Caki2 (cell line): ENCODE measurements at places on chromosomes 3 and 15. TPM values are rescaled to one million over a fixed set of nuclear protein-coding genes. Genes with fewer than 3 reads are reported as not detected.

C2CD4A gene
- 5.5 and 5.7 TPM in 2 replicates for total RNA-seq

LNP1 gene
- 10.8 TPM in 2 replicates for total RNA-seq

FAM107A gene
- not detected in 2 replicates for total RNA-seq

ACOX2 gene
- total RNA-seq = 2.0 TPM in 1 of 2 replicates, not detected in the other

FANCD2OS gene
- total RNA-seq = not detected in 2 replicates

HTR3E gene
- not detected in 2 replicates for total RNA-seq

WWTR1 gene
- total RNA-seq = 130 and 197 TPM in 2 replicates

NR2E3 gene
- total RNA-seq = not detected in 2 replicates

PLSCR2 gene
- total RNA-seq = not detected in 2 replicates

ROBO2 gene
- total RNA-seq = 8.9 and 13.8 TPM in 2 replicates

GOLGA6A gene
- 1.0 TPM in 1 of 2 replicates, not detected in the other for total RNA-seq

CD80 gene
- total RNA-seq = not detected in 2 replicates

CYP8B1 gene
- total RNA-seq = not detected in 2 replicates

RARRES1 gene
- total RNA-seq = not detected in 2 replicates

DGKG gene
- total RNA-seq = 15.0 and 16.4 TPM in 2 replicates

YEATS2 gene
- 20.1 and 24.5 TPM in 2 replicates for total RNA-seq

SCN11A gene
- 0.03 TPM in 2 replicates for total RNA-seq

ARNT2 gene
- total RNA-seq = 26.3 and 35.6 TPM in 2 replicates

NKIRAS1 gene
- total RNA-seq = 11.4 and 14.3 TPM in 2 replicates

EFHB gene
- 1.6 and 1.8 TPM in 2 replicates for total RNA-seq

PDZRN3 gene
- 1.4 and 44.8 TPM in 2 replicates for total RNA-seq

IGF1R gene
- total RNA-seq = 87.9 and 109 TPM in 2 replicates

RTP1 gene
- total RNA-seq = not detected in 2 replicates

TRAK1 gene
- 24.0 and 34.8 TPM in 2 replicates for total RNA-seq

LMCD1 gene
- total RNA-seq = 28.6 and 50.1 TPM in 2 replicates

GHSR gene
- total RNA-seq = not detected in 2 replicates

CYB561D2 gene
- 21.7 and 42.8 TPM in 2 replicates for total RNA-seq

MORC1 gene
- not detected in 2 replicates for total RNA-seq

KBTBD13 gene
- total RNA-seq = not detected in 2 replicates

BSN gene
- 0.03 TPM in 1 of 2 replicates, not detected in the other for total RNA-seq

ARRDC4 gene
- 6.3 and 13.4 TPM in 2 replicates for total RNA-seq

NTRK3 gene
- not detected in 2 replicates for total RNA-seq

PFN2 gene
- total RNA-seq = 339 and 354 TPM in 2 replicates

DAPK2 gene
- total RNA-seq = 3.5 and 6.0 TPM in 2 replicates

GNAT1 gene
- not detected in 2 replicates for total RNA-seq

KLHL25 gene
- 2.7 and 4.9 TPM in 2 replicates for total RNA-seq

APOD gene
- not detected in 2 replicates for total RNA-seq

TICRR gene
- total RNA-seq = 6.2 and 7.5 TPM in 2 replicates
